ENCODE measurements at places on chromosomes 4 and X. TPM values are rescaled to one million over a fixed set of nuclear protein-coding genes. Genes with fewer than 3 reads are reported as not detected.

The TFDP3 gene
- total RNA-seq, result not detected

The TRPC3 gene
- 0.98 TPM for total RNA-seq

The CSAG2 gene
- not detected for total RNA-seq

The SPANXA1 gene
- total RNA-seq, result not detected

- H3K27me3 ChIP-seq, result no peaks in the 10 kb centered on the region
- H3K36me3 ChIP-seq, result no peaks in the 10 kb centered on the region
- no peak for DNase-seq
- H3K27ac ChIP-seq, result no peak overlapping the region
- H3K4me3 ChIP-seq, result no peak overlapping the region
- no peaks in the 10 kb centered on the region for H3K4me1 ChIP-seq
Observed at GRCh38 chr4:95614684-95615205, 66.0 kb upstream of the UNC5C start.

- H3K4me3 ChIP-seq, result no peak overlapping the region
- H3K36me3 ChIP-seq, result no peaks in the 10 kb centered on the region
- DNase-seq, result no peak
Observed at GRCh38 chrX:11913001-11913400, 155.0 kb downstream of the MSL3 start.

DNA sequence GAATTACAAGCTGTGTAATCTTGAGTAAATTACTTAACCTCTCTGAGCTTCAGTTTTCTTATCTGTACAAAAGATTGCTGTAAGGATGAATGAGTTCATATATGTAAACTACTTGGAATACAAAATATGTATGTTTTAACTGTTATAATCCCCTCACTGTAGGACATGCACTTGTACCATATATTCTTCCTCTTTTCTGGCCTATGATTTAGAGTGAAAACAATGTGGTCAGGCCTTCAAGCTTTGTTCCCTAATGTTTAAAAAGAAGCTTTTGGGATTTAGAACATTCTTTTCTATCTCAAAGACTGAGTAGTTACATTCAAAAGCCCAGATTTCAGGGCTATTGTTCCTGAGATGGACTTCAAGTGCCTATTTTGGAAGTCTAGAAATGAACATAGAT is 26.7 kb upstream of the GPRIN3 start:
- no peaks in the 10 kb centered on the region for H3K4me1 ChIP-seq
- no peaks in the 10 kb centered on the region for H3K36me3 ChIP-seq
- no peaks in the 10 kb centered on the region for H3K27me3 ChIP-seq
- DNase-seq, result no peak

DNA sequence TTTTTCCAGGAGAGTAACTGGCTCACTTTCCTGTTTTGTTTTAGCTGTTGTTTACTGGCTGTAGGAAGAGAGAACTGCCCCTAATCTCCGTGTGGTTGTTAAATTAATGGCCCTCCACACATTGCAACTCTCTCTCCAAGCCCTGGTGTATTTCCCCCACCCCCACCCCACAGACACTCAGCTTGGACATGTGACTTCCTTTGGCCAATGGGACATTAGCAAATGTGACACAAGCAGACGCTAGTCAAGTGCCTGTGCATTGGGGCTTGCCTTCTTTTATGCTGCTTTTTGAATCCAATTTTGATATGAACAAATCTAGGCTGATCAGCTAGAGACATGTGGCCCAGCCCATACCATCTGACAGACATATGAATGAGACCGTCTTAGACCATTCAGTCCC is 59.6 kb upstream of the TAB3 start:
- no peaks in the 10 kb centered on the region for H3K27me3 ChIP-seq
- no peak for DNase-seq
- H3K4me3 ChIP-seq, result no peak overlapping the region
- H3K27ac ChIP-seq, result no peak overlapping the region
- no peaks in the 10 kb centered on the region for H3K4me1 ChIP-seq
